ENCODE measurements at places on chromosomes 16 and 17.
A peak's percentile ranks its signal among the peaks of the same experiment; 100 is the strongest.

DNA sequence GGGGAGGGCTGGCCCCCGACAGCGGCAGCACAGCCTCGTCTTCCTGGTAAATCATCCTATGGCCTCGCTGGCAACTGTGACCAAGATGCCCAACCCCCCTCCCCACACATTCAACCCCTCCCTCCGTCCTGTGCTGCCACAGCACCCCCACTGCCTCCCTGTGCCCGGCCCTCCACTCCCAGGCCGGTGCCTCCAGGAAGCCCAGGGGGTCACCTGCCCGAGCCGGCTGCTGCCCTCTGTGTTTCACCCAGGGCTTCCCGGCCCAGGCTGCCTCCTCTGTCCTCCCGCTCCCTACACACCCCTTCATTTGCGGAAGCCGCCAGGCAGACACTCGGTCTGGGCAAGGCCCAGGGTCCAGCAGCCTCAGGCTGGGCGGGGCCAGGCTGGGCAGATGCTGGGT is 188.6 kb downstream of the RBFOX3 start:
- no peak for DNase-seq

DNA sequence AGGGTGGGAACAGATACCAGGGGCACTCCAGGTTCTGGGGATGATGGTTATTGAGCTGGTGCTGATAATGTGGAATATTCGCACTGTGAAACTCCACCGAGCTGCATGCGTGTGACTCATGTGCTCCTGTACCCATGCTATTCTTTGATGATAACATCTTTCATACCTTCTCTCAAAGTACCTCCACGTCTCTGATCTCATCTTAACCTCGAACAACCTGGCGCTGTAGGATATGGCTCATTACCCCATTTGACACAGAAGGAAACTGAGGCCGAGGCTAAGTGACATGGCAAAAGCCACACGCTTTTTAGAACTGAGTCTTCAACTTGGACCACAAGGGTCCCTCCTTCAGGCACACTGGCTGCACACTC is 30.2 kb upstream of the MRPS23 start:
- no peak for DNase-seq

- DNase-seq: no peak
Observed at GRCh38 chr17:55577687-55578086, 66.4 kb upstream of the SMIM36 start.

- no peak for DNase-seq
Observed at GRCh38 chr17:63611354-63611753, 10.7 kb downstream of the TACO1 start.

GRCh38 chr16:3999479-4000325 is 116.5 kb downstream of the ADCY9 start:
- DNase-seq: no peak

- no peak for DNase-seq
Observed at GRCh38 chr17:33012522-33013033, 20.9 kb downstream of the SPACA3 start.

DNA sequence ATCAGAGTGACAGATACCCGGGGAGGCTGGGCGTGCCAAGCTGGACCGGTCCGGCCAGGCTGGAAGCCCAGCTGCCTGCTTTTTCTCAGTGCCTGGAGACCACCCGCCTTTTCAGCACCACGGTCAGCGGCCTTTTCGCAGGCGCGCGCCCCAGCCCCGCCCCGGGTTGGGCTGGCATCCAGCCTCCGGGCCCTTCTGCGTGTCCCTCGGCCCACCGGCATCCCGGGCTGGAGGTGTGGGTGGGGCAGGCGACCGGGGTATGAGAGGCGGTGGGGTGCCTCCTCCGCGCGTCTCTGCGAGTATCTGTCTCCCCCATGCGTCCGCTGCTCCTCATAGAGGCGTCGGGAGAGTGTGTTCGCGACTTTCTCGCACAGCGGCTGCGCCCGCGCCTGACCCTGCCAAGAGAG is 102.5 kb downstream of the MRM1 start:
- DNase-seq: peak; percentile 21

GRCh38 chr16:67240506-67240905 is 6.8 kb downstream of the FHOD1 start:
- DNase-seq: no peak

DNA sequence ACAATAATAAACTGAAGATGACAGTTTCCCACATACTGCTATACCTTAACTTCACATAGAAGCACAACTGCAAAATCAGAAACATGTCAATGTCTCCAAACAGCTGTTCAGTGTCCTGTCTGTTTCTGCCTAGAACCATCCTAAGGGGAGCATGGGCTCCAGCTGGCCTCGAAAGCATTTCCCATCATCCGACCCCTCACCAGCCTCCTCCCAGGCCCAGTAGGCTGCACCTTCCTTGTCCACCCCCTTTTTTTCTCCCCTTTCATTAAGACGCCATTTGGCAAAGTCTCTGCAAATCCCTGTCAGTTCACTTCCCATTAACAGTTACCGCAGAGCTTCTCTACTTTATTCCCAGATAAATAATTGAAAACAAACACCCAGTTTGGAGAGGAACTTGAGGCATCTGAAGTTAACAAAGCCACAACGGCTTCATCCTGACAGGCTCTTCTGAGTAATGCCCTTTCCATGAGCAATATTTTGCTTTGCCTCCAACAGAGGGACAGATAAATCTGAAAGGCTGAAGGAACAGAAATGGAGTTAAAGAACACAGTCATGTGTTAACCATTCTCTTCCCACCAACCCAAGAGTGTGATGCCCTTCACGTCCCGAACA is 65.3 kb downstream of the SLC39A11 start:
- DNase-seq: no peak

- DNase-seq: no peak
Observed at GRCh38 chr17:79406316-79406715, 204.5 kb downstream of the RBFOX3 start.

DNA sequence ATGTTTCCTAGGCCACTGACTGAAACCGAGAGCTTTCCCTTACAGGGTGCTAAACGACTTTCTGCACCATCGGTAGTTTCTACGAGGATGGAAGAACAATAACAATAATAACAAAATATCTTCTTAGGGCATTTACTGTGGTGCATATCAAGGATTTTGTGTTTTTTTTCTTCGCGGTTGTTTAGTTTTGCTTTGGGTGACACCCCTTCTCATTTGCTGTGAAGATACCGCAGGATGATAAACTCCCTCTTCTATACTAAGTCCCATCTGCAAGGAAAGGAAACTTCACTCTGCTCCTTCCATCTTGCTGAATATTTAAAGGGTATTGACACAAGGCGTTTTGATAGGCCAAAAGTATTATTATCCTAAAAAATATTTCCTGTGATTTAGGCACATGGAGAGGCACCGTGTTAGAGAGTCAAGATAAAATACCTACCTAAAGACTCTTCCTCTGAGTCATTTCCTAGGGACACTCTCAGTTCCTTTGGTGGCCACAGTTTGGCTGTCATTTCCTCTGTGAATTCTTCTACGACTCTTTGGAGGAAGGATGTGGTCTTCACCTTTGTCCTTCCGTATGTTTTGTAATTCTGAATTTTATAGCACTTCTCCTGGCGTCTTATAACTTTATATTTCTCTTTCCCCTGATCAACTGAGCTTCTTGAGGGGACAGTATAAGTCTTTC is 318.8 kb downstream of the CDH13 start:
- DNase-seq: no peak

GRCh38 chr17:64531955-64532371 is 25.2 kb downstream of the CEP95 start:
- DNase-seq: no peak

GRCh38 chr16:55701442-55702319 is 45.9 kb downstream of the SLC6A2 start:
- no peak for DNase-seq

- no peak for DNase-seq
Observed at GRCh38 chr16:64989050-64989449, 132.8 kb downstream of the CDH11 start.

- DNase-seq: no peak
Observed at GRCh38 chr16:83977056-83977815, 9.2 kb downstream of the NECAB2 start.

DNA sequence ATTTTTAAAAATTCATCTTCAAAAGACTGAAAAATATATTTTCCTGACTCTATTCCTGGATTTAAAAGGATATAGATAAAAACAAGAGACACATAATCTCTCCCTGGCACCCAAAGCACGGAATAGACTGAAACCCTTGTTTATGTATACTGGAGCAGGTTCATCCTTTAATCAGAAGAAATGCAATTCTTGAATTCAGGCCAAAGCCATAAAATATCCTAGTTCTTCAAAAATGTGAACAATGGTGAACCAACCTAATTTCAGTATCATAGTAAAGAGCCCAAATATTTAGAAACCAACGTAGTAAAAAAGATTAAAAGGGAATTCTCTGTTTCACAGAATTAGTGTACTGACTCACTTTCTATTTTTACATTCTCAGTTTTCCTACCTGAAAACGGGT is 188.5 kb upstream of the C17orf78 start:
- DNase-seq: no peak

GRCh38 chr17:60249290-60249826 is 99.6 kb downstream of the CA4 start:
- no peak for DNase-seq

DNA sequence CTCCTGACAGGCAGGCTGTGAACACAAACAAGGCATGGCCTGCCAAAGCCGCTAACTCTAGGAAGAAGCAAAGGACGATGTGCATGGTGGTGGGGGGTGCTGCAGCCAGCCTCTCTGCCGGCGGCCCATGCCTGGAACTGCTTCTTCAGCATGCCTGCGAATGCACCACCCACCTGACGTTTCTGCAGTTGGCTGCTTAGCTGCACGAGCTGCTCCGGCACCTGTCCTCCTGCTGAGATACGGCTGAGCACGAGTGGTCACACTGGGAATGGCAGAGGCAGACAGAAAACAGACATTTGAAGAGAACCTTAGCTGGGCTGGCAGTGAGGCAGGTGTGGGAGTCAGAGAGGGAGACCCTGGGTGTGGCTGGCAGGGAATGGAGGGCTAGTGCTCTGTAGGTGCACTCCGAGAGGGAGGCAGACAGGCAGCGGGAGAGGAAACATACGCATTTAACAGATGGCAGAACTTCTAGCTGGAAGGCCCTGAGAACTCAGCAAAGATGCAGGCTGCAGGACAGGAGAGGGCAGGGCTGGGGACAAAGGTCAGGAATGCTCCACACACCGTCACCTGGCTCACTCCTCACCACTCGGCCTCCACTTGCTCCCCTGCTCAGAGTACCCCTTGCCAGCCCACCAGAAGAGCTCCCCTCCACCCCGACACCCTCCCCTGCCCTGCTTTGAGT is 5.2 kb downstream of the FLCN start:
- no peak for DNase-seq

- no peak for DNase-seq
Observed at GRCh38 chr16:77227745-77228144, 28.5 kb downstream of the SYCE1L start.

DNA sequence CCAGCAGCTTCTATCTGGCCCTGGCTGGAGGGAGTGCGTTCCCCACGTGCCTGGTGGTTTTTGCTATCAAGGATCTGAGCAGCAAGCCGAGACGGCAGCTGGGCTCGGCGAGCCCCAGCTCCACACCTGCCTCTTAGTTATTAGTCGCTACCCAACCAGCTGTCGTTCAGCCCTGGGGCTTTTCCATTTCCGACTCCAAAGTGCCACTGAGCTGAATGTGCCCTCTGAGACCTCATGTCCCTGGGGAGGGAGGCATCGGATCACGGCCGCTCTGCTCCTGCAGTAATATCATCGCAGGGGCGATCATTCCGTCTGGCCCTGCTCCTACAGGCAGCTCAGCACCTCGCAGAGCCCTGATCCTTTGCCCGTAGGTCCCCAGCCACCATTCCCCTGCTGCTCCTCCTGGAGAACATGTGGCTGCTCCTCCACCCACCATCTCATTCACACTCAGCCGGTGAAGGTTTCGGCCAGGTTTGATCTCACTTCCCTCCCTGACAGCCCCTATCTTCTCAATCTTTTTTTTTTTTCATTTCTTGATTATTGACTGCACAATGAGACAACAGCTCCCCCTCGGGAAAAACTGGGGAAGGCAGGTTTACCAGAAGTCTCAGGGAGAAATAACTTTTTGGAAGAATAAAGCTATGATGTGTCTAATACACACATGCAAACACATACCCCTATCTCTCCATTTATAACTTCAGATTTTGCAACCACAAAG is 86.7 kb downstream of the ZFHX3 start:
- DNase-seq: no peak

- DNase-seq: no peak
Observed at GRCh38 chr16:13113741-13114140, 212.3 kb downstream of the SHISA9 start.

DNA sequence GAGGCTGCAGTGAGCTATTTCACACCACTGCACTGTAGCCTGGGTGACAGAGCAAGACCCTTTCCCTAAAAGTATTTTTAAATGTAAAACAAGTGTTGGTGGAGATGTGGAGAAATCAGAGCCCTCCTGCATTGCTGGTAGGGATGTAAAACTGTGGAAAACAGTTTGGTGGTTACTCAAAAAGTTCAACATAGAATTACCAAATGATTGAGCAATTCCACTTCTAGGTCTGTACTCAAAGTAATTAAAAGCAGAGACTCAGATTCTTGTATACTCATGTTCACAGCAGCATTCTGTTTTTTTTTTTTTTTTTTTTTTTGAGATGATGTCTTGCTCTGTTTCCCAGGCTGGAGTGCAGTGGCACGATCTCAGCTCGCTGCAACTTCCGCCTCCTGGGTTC is 141.8 kb downstream of the PITPNC1 start:
- no peak for DNase-seq

DNA sequence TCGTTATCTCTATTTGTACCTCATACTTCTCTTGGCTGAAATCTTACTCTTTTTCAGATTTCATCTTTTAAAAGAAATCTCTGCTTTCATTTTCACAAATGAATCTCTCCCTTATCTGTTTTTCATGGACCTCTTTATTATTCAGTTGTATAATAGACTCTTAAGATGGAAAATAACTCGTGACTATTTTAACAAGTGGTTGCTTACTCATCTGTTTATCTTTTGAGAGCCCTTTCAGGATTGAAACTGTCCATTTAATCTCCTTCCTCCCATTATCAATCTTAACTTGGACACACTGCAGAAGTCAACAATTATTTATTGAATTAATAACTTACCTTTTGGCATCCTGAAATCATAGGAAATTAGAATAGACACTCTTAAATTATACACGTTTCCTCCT is 68.8 kb downstream of the ABCA8 start:
- DNase-seq: no peak

GRCh38 chr16:81723098-81723723 is 55.9 kb upstream of the PLCG2 start:
- DNase-seq: no peak

GRCh38 chr16:82059161-82059982 is 24.3 kb downstream of the HSD17B2 start:
- DNase-seq: no peak

DNA sequence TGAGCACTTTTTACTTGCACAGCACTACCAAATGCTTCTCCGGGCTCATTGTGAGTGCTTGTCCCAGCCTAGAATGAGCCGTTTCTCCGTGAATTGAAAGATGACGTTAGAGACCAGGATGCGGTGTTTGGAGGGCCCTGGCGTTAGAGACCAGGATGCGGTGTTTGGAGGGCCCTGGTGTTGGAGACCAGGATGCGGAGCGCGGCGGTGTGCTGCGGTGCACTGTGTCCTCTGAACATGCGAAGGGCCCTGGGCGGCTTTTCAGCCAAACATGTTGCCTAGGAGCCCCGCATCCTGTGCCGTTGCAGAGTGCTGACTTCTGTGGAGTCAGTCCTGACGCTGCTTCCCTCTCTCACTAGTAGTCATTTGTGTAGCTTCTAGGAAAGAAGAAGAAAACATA is 42.7 kb downstream of the BANP start:
- DNase-seq: no peak
